MV-4-11 (cell line): ENCODE measurements at places on chromosomes 6 and 20.
A peak's percentile ranks its signal among the peaks of the same experiment; 100 is the strongest.

DNA sequence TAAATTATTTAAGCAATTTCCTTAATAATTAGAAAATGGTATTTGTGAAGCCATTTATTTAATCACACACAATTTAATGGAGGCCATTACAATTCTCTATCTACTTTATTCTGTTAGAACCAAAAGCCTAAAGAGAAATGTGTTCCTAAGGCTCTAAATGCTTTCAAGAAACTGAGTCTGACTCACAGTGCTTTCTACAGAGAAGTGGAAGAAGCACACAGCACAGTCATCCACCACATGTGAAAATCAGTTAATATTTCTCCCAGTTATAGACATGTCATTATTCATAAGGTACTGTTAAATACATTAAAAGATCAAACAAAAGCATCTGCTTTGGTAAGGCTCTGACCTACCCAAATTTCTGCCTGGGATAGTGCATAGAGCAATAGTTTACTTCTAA lies 214.4 kb downstream of the ALDH8A1 start:
- no peak for DNase-seq

DNA sequence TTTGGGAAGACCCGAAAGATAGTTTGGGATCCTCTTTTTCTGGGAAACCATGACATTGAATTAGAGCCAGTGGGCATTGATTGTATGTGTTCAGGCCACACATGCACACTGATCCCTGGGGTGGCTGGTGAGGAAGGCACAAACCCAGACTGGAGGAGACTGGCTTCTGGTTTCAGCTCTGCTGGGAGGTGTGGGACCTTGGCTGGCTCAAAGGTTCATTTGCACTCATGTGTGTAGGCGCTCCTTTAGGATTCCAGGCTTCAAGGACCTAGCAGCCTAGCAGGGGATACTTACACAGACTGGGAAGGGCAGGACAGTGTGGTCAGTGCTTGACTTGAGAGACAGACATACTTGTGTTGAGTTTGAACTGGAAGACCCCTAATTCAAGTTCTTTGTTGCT lies 7.2 kb downstream of the RIN2 start:
- DNase-seq, result no peak

DNA sequence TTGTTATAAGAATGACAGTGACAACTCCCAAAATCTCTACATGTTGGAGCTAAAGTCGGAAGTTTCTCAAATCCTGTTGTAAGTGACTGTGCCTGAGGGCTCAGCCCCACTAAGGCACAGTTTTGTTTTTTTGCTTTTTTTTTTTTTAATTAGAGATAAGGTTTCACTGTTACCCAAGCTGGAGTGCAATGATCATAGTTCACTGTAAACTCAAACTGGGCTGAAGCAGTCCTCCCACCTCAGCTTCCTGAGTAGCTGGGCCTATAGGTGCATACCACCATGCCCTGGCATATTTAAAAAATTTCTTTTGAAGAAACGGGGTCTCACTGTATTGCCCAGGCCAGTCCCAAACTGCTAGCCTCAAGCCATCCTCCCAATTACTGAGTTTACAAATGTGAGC lies 96.9 kb downstream of the DTD1 start:
- DNase-seq, result no peak

DNA sequence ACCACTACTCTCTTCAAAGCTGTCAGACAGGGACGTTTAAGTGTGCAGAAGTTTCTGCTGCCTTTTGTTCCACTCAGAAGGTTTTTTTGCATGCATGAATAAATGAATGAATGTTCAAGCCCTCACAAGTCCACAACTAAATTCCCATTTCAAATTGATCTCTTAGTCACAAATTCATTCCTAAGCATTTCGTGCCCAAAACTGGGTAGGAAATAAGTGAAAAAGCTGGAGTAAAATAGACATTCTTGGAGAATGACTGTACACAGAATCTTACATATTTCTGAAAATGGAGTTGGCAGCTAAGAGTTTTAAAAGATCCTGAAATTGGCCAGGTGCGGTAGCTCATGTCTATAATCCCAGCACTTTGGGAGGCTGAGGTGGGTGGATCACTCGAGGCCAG lies 117.6 kb downstream of the PERP start:
- no peak for DNase-seq

DNA sequence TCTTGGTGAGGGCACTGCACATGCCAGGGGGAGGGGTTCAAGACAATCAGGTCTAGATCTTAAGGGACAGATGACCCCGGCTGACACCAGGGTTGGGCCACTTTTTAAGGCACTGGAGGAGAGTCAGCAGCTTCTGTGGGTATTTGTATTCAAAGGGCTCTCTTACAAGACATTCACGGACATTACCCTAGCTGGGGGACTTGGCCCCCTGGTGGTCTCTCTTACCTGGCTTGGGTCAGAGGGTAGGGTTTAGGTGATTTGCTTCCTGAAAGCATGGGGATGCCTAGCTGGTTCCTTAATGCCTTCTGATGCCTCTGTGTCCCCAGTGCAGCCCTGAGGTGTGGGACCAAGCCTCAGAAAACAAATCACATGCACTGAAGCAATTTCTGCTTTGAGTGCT lies 354.7 kb downstream of the CDC5L start:
- no peak for DNase-seq

- no peak for DNase-seq
Measured at GRCh38 chr20:34526466-34526865, 10.2 kb downstream of the DYNLRB1 start.

- no peak for DNase-seq
Measured at GRCh38 chr6:168666170-168666569, 225.2 kb downstream of the SMOC2 start.

GRCh38 chr20:50344232-50345071 lies 153.8 kb downstream of the CEBPB start:
- no peak for DNase-seq

- DNase-seq, result peak; percentile 86
Measured at GRCh38 chr6:106141441-106142237, 55.5 kb downstream of the PRDM1 start.

DNA sequence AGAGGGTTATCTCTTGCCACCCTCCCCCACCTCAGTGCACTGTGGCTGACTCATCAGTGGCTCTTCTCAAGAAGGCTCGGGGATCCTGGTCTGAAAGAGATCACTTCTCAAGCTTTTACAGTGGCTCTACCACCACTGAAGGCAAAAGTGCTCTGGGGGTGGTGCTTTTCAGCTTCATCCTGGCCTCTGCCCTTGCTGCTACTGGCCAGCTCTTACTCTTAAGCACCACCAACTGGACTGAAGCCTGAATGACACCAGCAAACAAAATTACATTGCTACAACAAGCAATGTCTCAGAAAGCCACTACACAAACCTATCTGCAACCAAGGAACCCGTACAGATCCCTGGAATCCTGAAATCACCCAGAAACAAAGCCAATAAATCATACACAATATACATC lies 402.1 kb downstream of the EPHA7 start:
- no peak for DNase-seq

DNA sequence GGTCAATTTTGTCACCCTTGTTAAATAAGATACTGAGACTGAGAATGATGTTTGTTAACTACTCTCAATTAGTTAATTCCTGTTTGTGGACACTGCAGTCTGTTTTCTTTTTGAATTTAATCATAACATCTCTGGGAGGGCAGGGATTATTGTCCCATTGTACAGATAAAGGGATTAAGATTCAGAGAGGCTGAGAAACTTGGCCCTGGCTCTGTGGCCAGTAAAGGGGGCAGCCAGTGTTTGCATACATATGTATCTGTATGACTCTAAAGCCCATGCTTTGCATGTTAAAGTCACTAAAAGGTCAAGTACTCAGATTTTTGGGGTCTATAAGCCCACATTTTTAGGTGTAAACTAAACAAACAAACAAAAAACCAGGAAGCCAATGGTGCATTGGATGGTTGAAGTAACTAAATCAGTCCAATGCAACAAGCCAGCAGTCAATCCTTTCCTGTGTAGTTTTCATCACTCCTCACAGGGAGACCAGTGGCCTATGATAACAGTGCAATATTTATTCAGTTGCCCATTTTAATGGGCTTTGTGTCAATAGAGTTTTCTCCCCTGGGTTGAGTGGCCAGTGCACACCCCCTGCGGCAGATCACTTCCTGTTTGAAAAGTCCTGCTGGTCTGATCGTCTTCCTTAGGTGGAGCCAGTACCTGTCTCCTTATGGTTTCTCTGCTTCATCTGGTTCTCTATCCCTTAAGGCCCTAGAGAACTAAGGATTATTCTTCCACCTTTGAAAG lies 106.7 kb downstream of the SLX4IP start:
- DNase-seq, result no peak

DNA sequence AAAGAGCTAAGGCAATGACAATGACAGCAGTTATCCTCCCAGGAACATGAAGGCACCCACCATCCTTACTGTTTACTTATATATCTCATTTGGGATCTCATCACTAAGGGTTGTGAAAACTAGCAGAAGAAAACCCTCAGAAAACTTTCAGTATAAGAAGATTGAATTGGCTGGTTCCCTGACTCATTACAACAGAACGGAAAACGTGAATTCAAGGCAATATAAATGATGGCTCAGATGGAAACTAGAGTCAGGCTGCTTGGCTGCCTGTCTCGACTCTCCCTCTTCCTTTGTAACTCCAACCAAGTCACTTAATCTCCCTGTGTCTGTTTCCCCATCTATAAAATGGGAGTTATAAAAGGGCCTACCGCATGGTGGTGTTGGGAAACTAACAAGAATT lies 387.1 kb upstream of the JARID2 start:
- no peak for DNase-seq

- peak; percentile 52 for DNase-seq
Measured at GRCh38 chr6:73203098-73203497, 22.2 kb downstream of the KHDC1L start.

GRCh38 chr6:36155662-36156061 lies 25.3 kb downstream of the MAPK13 start:
- no peak for DNase-seq
